ENCODE measurements at places on chromosomes 2 and 18.

DNA sequence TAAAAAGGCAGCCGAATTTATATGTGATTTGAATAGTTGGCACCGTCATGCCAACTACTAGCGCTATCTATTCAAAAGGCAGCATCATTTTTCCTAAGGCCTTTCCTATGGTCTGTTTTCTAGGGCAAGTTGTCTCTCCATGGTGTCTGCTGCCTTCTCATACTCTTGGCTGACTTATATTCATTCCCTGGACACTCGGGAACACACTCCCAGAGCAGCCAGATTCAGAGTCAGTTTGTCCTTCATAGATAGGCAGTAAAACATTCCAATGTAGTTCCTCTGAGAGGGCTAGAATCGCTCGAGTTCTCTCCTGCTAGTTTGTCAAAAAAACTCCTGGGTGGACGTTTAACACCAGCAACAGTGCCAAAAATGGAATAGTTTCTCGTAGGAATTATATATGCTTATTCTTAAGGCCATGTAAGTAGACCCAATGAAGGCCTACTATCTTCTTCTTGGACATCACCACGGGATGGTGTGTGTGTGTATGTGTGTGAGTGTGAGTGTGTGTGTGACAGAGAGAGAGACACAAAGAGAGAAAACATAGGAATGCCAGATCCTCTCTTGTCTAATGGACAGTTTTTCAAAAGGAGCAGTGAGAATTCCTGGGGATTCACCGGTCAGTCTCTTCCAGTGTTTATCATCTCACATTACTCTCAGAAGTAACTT lies 129.3 kb upstream of the CTAGE1 start:
- DNase-seq: no peak

DNA sequence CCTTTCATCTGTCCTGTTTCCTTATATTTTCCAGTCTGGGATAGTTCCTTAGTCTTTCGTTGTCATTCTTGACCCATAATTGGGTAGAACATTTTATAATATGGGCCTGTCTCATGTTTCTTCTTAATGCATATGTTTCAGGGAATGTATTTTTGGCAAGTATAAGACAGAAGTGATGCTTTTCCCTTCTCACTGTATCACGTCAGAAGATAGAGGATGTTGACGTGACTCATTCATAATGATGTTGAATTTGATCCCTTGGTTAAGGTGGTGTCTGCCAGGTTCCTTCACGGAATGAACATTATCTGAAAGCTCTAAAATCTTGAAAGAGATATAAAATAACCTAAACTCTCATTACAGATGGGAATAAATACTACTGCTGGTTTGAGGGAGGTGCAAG lies 18.8 kb downstream of the CDH7 start:
- no peak for DNase-seq

DNA sequence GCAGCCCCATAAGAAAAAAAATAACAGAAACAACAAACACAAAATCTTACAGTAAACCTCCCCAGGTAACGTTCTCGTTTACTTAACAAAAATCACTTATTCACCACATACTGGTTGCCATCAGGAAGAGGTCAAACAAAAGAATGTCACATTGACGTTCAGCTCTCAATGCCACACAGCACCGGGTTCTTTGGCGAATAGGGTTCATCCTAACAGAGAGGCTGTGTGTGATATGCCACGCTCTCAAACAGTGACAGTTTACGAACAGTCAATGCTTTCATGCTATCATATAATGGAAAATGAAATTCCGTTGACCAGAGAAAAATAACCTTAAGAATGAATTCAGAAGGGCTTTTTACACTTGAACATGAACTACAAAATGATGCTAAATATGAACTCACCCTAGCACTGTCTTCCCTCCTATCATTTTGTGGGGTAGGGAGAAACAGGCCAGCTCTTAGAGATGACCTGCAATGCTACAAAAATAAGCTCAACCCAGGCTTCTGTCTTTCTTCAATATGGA lies 2.0 kb downstream of the TMEM163 start:
- no peak for DNase-seq

DNA sequence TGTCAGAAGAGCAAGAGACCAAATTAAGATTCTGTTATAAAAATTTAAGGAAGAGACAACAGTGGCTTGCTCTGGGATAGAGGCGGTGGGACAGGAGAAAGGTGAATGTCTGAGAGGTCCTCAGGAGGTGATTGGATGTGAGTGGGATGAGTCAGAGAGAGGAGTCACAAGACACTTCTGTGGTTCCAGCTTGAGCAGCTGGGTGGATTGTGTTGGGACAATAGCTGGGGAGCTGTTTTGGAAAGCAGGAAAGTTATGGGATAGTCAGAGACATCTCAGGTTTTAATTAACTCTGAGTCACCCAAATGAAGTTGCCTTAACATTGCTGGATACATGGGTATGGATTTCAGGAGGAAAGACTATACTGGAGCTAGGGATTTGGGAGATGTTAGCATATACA lies 218.0 kb upstream of the TRIB2 start:
- no peak for DNase-seq

GRCh38 chr18:25189391-25190185 lies 162.4 kb downstream of the ZNF521 start:
- no peak for DNase-seq

- DNase-seq: no peak
Observed at GRCh38 chr2:36214691-36215090, 140.9 kb upstream of the CRIM1 start.

DNA sequence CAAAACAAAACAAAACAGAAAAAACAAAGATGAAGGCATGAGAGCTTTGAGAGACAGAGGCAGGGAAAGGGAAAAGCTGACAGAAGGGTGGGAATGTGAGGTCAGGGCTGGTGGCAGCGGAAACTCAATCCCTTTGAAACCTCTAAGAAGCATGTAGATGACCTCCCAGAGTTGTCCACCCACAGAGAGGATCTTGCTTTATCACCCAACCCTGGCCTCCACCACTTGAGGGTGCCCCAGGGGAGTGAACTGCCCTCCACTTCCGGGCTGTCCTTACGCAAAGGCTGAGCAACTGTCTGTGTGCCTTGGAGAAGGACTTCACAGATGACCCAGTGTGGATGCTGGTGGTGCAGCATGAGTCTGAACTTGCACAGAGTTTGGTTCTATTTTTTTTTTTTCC lies 26.7 kb downstream of the PDCL3 start:
- no peak for DNase-seq

DNA sequence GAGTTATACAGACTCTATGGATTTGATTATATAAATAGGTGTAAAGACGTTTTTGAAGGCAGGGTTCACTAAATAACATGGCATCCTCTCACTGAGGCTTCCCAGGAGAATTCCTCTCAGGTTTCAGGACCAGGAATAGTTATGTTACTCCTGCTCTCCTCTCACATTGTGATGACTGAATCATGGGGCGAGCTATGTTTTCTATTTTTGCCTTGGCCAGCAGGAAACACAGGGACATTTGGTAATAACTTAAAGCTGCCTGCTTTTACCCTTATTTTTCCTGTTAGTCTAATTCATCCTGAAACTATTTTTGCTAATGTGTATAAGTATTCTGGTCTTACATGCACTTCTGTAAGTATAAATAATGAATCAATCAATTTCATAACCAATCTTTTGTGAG lies 115.3 kb upstream of the ITGB6 start:
- DNase-seq: peak; percentile 49

DNA sequence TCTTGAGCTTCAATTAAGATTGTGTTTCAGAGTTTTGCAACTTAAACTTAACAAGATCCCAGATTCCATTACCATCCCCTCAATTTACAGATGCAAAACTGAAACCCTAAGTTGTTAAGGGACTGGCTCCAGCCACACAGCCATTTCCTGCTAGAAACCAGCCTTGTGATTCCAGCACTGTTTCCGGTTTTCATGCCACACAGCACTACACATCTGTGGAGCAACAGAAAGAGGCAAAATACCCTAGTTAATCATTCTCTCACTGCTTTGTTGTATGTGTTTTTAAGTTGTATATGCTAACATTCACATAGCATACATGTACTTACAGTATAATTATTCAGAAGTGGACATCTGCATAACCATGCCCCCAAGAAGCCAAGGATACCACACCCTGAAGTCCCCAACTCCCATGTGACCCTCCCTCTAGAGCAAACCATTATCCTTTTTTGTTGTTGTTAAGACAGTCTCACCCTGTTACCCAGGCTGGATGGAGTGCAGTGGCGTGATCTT lies 87.4 kb downstream of the MYO5B start:
- DNase-seq: no peak

DNA sequence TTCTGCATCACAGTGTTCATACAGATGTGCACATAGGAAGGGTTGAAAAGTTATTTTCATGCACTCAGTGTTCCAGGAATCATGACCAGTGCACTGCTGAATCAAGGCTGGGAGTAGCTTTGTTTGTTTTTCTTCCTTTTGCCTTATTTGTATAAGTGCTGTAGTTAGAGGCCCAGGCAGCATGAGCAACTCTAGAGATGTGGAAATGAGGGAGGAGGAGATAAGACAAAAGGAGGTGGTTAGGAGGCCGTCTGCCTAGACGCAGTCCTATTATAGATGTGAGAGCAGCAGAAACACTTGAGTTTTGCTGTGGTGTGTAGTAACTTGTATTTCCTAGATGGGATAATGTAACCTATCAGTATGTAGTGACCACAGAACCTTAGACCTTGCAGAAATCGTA lies 264.3 kb upstream of the RASGRP3 start:
- DNase-seq: peak; percentile 96

- no peak for DNase-seq
Observed at GRCh38 chr2:25699216-25699615, 25.8 kb upstream of the DTNB start.

GRCh38 chr2:232539298-232540231 lies at the start of gene CHRNG:
Gene CHRNG (plus strand): TSS chr2:232539692. CDS start chr2:232539748, 56 bp downstream.
- no peak for DNase-seq

- DNase-seq: no peak
Observed at GRCh38 chr2:44967056-44967455, 25.6 kb downstream of the SIX3 start.

DNA sequence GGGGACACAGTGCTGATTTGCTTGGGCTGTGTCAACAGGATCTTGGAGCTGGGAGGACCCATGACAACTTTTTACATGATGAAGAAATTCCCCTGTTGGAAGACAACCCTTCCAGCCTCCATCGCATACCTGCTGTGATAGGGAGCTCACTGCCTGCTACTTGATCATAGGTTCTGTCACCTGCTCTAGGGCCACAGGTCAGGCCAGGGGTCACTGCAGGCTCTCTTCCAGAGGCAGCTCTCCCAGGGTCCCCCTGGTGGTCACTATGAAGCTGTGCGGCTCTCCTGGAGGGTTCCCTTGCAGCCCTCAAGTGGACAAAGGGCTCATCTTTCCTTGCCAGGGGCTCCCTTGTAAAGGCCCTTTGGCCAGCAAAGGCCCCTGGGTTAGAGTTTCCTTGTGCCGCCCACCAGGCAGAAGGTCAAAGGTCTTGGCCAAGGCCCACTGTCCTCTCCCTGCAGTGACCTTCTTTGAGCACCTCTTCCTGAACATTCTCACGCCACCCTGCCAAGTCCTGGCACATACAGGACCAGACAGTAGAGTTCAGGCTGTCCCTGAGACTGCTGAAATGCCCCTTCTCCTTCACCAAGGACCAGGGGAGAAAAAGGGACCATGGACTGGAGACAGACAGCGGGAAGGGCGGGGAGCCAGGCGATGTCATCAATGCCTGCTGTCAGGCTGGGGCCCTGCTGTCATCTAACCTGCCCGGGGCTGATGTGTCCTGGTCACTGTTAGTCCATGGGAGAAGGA lies 345.1 kb downstream of the DYSF start:
- peak; percentile 13 for DNase-seq

DNA sequence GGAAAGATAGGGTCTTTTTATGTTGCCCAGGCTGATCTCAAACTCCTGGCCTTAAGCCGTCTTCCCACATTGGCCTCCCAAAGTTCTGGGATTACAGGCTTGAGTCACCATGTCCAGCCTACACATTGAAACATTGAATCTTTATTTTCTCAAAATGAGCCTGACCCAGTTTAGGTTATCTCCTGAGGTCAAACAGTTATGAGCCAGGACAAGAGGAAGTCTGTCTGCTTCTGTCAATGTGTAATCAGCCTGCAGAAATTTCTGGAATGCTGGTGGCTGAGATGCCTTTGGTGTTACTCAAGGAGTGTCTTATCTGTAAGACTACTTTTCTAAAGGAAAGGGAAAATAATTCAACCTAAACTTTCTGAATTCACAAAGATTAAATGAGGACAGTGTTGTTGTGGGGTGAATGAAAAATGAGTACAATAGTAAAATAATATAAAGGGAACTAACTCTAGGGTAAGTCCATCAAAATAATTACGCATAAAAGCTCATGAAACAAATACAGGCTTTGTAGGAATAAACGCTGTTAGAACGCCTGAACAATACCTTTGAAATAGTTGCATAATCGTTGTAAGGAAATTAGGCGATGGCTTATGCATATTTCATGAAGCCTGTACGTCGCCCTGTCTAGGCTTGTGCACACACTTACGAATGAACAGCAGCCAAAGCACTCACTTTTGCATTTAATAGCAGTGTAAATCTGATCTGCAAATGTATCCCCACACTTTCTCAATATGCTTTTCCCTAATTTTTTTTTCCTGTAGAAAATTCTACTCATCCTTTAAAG lies 260.8 kb downstream of the RDH14 start:
- DNase-seq: peak; percentile 84

DNA sequence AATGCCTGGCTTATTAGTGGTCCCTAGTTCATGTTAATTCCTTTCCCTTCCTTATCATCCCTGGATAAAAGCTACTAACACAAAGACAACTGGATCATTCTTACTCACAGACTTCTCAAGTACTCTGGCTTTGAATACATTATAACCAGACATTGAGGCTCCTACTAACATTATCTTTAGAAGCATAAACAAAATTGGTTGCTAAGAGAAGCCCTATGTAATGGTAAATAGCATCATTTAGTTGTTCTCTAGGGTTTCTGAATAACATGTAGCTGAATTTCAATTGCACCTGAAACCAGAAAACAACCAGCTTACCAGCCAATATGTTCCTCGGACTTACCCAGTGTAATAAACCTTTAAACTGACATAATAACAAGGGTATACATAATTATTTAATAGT lies 114.1 kb upstream of the NCKAP5 start:
- DNase-seq: no peak
